LHCN-M2 (cell line): ENCODE measurements at places on chromosomes 7 and 10. TPM values are rescaled to one million over a fixed set of nuclear protein-coding genes. Genes with fewer than 3 reads are reported as not detected.

Gene SEM1
- 19.6 and 39.0 TPM in 2 replicates for total RNA-seq

Gene SUV39H2
- 29.0 and 34.0 TPM in 2 replicates for total RNA-seq

Gene ZP3
- total RNA-seq: 2.7 TPM in 1 of 2 replicates, not detected in the other

Gene WNT2
- total RNA-seq: not detected in 2 replicates

Gene NXPH1
- total RNA-seq: 1.0 and 2.8 TPM in 2 replicates

Gene TMEM176B
- not detected in 2 replicates for total RNA-seq

Gene ZFAND2A
- total RNA-seq: 20.5 and 25.3 TPM in 2 replicates

Gene WAPL
- 31.8 and 36.6 TPM in 2 replicates for total RNA-seq

Gene ANKRD7
- total RNA-seq: 1.5 and 3.6 TPM in 2 replicates

Gene C7orf33
- not detected in 2 replicates for total RNA-seq

Gene ORC5
- 32.6 and 33.7 TPM in 2 replicates for total RNA-seq

Gene KAZALD1
- total RNA-seq: 15.1 and 16.1 TPM in 2 replicates

Gene WASHC2A
- total RNA-seq: 31.9 and 43.8 TPM in 2 replicates

Gene MKRN1
- total RNA-seq: 52.1 and 56.4 TPM in 2 replicates

DNA sequence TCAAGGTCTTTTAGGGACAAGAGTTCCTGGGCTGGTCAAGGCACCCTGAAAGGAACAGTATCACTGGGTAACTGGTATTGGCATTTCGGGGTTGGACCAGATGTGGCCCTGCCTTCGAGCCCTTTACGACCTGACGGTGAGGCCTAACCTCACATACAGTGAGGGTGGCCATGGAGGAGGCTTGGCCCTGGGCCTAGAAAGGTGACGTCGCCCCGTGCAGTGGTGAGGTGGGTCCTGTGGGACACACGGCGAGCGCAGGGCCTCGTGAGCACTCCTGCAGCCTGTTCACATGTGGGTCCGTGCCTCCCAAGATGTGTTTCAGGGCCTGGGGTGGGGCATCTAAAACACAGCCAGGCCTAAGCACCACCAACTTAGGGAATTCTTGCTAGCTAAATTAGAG, 36.1 kb downstream of the CRHR2 start:
- DNase-seq: no peak

DNA sequence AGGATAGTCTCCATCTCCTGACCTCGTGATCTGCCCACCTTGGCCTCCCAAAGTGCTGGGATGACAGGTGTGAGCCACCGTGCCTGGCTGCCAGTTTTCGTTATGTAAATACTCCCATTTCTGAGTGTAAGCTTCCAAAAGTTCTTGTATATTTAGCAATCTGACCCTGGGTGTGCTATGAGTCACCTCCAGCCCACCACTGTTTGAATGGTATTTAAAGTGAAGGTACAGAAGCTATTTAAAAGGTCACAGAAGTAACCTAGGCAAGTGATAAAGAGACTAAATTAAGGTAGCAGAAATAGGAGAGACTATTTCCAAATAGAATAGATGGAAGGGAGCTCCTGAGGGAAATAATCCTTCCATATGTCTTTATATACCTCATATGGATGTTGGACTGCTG, 3.9 kb upstream of the ANKRD7 start:
- peak; percentile 21 for DNase-seq

DNA sequence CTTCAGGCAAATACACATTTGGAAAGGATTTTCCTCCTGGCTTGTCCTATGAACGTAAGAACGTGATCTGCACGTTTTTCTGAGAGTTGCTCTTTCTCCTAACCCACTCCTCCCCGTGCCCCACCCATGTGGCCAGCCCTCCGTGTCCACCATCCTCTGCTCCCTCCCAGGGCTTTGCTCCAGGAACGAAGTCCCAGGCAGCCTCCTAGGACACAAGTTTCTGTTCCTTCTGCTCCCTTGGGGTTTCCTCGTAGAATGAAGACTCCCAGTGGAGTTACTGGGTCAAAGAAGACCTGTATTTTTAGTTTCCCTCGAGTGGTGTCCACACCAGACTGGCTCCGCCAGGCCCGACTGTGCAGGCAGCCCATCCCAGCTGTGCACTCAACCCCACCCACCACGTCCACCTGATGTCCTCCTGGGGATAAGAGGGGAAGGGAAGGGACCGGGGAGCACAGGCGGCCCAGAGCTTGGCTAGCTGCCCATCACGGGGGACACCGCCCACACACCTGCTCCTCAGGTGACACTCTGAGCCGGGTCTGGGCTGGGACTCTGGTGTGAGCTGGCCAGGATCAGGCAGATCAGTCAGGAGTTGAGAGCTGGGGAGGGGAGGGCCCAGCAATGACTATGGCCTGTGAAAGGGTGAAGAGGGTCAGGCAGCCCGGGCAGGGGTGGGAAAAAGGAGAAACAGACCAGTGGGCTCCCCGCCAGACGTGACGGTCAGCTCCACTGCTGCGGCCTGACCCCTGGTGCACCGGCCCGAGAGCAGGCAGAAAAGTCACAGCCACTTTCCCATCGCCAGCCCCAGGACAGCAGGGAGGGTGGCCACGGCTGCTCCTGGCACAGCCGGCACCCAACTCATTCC, 54.3 kb upstream of the PPP2R2D start:
- no peak for DNase-seq

GRCh38 chr7:34108165-34108564, 202.8 kb downstream of the BMPER start:
- no peak for DNase-seq

GRCh38 chr7:13953368-13953767, 36.1 kb downstream of the ETV1 start:
- no peak for DNase-seq

- peak; percentile 23 for DNase-seq
Measured at GRCh38 chr10:42630537-42631134, 7.7 kb downstream of the ZNF33B start.

- no peak for DNase-seq
Measured at GRCh38 chr7:41445946-41446345, 256.9 kb downstream of the INHBA start.

DNA sequence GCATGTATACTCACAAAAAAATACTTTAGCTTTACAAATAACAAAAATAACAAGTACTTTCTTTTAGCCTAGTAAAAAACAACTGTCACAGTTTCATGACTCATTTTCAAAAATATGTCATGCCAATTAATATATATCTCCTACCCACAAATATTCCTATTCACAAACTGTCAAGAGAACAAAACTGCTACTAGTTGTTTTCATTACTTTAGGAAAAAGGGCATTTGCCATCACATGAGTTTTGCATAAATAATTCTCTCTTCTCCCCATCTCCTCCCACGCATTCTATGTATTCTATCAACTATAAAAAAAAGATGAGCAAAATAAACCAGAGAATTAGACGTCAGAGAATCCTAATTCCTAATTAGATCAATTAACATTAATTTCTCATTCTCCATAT, 87.6 kb downstream of the PIP4K2A start:
- no peak for DNase-seq

GRCh38 chr7:81926-82756, 110.2 kb upstream of the FAM20C start:
- DNase-seq: no peak

- peak; percentile 73 for DNase-seq
Measured at GRCh38 chr7:140316165-140316661, 82.1 kb downstream of the SLC37A3 start.

DNA sequence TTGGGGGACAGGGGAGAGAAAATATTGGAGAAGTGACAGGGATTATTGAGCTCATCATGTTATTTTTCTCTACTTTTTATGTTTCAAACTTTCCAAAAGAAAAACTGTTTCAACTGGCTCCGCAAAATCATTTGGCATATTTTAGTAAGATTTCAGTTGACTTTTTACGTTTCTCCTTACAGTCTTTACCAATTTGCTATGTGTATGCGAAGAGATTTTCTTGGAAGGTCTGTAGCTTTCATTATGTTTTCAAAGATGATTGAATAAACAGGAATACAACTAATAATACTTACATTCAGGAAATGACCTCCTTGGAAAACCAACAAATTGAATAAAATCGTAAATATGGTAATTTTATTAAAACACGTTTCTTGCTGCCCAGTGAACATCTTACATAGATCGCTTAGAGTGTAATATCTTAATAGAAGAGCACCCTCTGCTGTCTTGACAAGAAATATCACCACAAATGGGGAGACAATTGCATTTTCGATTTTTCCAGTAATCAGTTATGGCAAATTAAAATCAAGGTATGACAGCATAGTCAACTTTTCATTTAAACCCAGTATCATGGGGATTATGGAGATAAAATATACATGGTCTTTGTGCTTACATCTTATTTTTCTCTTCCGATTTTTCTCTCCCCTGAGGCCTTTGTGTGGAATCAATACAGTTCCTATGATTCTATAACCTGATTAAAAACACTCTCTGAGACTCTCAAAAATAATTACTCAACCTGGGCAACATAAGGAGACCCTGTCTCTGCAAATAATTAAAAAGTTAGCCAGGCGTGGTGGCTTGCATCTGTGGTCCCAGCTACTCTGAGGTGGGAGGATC, 43.1 kb downstream of the MBL2 start:
- DNase-seq: peak; percentile 40

DNA sequence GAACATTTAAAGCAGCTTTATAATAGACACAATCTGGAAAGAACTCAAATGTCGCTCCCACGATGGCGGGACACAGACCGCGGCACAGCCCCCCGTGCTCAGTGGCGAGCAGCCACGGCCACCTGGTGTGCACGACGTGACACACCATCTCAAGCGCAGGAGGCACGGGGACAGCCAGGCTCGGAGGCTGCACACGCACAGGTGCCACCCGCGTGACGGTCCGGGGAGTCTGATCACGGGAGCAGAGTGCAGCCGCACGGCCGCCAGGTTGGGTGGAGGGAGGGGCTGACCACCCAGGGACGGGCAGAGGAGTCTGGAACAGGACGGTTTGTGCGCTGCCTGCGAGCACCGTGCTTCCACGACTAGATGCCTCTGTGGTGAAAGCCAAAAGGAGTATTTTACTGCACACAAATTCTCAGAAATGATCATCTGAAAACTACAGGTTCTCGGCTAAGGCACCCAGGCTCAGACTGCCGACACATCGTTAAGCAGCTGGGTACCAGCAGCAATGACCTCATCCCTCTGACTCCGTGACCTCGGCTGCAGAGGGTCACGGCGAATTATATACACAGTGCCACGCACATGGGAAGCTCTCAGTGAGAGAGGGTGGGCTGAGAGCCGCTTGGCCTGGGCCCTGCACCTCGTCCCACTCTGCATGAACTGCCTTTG, 7.5 kb upstream of the GPER1 start:
- DNase-seq: no peak

GRCh38 chr10:11162828-11163599, 145.3 kb downstream of the CELF2 start:
- no peak for DNase-seq

DNA sequence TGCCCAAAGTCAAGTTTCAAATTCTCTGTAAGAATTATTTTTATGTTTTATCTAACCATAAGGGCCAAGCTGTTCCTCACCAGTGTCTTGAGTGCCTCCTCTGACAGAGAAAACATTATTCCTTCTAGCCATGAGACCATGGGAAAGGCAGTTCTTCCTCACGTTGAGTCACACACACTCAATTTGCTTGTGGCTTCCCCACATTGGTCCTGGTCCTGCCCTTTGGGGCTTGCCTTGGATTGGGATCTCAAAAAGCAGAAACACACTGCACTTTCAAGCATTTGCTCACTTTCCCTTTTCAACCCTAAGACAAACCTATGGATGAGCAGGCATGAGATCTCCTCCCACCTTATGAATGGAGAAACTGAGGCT, 248.3 kb upstream of the IGFBP3 start:
- no peak for DNase-seq

GRCh38 chr10:132402781-132403241, 5.8 kb downstream of the PWWP2B start:
- no peak for DNase-seq

GRCh38 chr10:79052291-79053080, 16.3 kb upstream of the ZMIZ1 start:
- peak; percentile 5 for DNase-seq

GRCh38 chr7:153190452-153190851, 430.9 kb downstream of the ACTR3B start:
- no peak for DNase-seq

- no peak for DNase-seq
Measured at GRCh38 chr10:117675514-117676055, 133.0 kb downstream of the EMX2 start.

DNA sequence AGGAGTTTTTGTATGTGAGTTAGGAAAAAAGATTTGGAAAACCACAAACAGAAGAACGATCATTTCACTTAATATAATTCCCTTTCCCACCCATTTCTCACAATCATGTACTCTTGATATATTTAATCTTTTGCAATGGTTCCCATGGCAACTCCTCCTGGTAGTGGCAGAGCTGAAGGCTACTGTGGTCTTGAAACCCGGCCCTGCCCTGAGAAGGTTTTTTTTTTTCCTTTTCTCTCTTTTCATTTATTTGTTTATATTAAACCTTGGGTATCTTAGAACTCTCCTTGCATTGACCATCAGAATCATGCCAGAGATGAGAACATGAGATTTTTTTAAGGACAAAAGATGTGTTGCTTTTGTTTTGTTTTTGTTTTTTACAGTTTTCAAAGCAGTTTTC, 566.1 kb upstream of the NRP1 start:
- peak; percentile 49 for DNase-seq

DNA sequence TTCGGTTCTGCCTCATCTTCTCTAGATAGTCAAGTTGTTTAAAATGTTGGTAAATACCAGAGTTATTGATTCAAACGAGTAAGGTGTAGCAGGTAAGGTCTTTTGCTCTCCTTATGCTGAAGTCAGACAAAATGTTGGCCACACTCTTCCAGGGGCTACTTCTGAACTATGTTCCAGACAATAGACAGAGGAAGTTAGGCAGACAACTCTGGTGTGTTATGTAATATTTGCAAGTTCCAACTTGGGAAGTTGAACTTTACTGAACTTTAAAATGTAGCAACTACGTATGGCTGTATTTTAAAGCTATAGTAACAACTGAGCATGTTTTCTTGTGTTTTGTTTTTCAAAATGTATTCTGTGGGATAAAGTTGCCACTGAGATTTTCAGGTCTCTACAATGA, 125.7 kb upstream of the NEBL start:
- no peak for DNase-seq

GRCh38 chr10:79254333-79255006, 92.8 kb upstream of the PPIF start:
- DNase-seq: no peak

- DNase-seq: no peak
Measured at GRCh38 chr7:2289111-2289586, 25.1 kb downstream of the SNX8 start.

- peak; percentile 26 for DNase-seq
Measured at GRCh38 chr10:97573021-97573420, 442 bp downstream of the ANKRD2 start.
